CD8-positive, alpha-beta memory T cell (primary cell): ENCODE measurements at places on chromosomes 11 and 22. TPM values are rescaled to one million over a fixed set of nuclear protein-coding genes. Genes with fewer than 3 reads are reported as not detected.

The NPTXR gene
- 6.3 TPM for total RNA-seq

The RFPL3 gene
- not detected for total RNA-seq

The MMP13 gene
- total RNA-seq, result not detected

The ME3 gene
- total RNA-seq, result 1.0 TPM

The TRPM5 gene
- not detected for total RNA-seq

The PKDREJ gene
- total RNA-seq, result not detected
